ENCODE measurements at places on chromosomes 12 and 14.

- DNase-seq, result no peak
Observed at GRCh38 chr12:19910681-19911080, 457.7 kb upstream of the PDE3A start.

- DNase-seq, result no peak
Observed at GRCh38 chr12:97005174-97005573, 98.1 kb downstream of the NEDD1 start.

- no peak for DNase-seq
Observed at GRCh38 chr14:72666610-72667009, 227.3 kb downstream of the DPF3 start.

- no peak for DNase-seq
Observed at GRCh38 chr14:61462566-61463193, 141.3 kb downstream of the PRKCH start.

DNA sequence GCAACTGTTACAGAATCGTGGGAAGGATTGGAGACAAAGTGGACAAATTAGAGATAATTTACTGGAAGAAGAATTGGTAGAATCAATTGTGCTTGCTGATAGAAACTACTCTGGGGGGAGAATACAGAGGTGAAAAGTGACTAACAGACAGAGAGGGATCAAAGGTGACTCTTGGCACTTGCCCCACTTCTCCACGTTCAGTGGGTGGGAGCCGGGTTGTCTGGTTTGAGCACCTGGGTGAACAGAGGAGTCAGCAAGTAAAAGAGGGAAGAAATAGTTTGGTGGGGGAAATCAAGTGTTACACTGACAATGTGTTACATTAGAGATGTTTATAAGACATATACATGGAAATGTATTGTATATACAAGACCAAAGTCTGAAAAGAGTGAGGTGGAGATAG is 69.1 kb downstream of the PPP2R5E start:
- DNase-seq, result no peak

- no peak for DNase-seq
Observed at GRCh38 chr12:52300796-52301691, 9.7 kb upstream of the KRT81 start.

- no peak for DNase-seq
Observed at GRCh38 chr12:80580254-80580653, 127.2 kb upstream of the MYF6 start.

GRCh38 chr12:45762185-45763110 is 32.9 kb downstream of the ARID2 start:
- no peak for DNase-seq

GRCh38 chr12:82793751-82794281 is 107.1 kb downstream of the TMTC2 start:
- no peak for DNase-seq

- no peak for DNase-seq
Observed at GRCh38 chr12:33634544-33634943, 194.9 kb upstream of the SYT10 start.

GRCh38 chr12:3913278-3913677 is 40.1 kb upstream of the PARP11 start:
- no peak for DNase-seq

DNA sequence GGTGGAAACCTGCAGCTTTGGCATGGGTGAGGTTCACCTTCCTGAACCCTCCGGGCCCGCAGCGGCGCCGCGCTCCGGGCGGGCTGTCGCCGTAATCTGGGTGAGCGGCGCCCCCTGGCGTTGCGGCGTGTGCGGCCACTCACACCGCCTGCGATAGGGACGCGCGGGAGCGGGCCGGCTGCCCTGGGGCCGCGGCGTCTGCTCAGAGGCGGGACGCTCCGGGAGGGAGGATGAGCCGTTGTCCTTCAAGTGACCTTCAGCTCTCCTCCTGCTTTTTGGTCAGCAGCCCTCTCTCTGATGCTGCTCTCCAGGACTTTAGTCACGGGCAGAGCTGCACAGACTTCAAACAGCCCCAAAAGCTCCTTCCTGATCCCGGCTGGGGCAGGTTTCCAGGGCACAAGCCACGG is 211.7 kb upstream of the FKBP4 start:
- peak; percentile 13 for DNase-seq

- no peak for DNase-seq
Observed at GRCh38 chr12:95882873-95883272, 24.1 kb downstream of the SNRPF start.

- DNase-seq, result no peak
Observed at GRCh38 chr14:73759183-73759713, 45.1 kb upstream of the PNMA1 start.

GRCh38 chr14:103067231-103067954 is 10.0 kb upstream of the CDC42BPB start:
- no peak for DNase-seq

DNA sequence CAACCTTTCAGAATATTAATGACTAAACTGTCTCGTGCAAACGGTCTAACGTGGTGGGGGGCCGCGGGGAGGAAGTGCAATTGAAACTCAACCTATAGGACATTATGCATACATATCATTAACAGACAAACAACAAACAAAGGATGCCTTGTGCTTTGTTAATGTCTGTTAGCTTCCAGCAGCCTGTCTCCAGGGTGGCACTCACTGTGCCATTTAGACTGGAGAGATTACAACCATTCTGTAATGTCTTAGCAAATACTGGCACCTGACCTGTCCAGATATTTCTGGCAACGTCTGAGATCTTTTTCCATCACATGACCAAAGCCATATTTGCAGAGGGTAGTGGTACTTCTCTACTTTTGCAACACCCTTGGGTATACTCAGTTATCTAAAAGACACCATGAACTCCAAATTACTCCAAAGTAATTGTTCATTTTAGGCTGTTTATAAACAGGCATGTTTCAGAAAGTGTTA is 11.6 kb downstream of the BHLHE41 start:
- no peak for DNase-seq

GRCh38 chr12:23001487-23001886 is 376.5 kb downstream of the ETNK1 start:
- no peak for DNase-seq

DNA sequence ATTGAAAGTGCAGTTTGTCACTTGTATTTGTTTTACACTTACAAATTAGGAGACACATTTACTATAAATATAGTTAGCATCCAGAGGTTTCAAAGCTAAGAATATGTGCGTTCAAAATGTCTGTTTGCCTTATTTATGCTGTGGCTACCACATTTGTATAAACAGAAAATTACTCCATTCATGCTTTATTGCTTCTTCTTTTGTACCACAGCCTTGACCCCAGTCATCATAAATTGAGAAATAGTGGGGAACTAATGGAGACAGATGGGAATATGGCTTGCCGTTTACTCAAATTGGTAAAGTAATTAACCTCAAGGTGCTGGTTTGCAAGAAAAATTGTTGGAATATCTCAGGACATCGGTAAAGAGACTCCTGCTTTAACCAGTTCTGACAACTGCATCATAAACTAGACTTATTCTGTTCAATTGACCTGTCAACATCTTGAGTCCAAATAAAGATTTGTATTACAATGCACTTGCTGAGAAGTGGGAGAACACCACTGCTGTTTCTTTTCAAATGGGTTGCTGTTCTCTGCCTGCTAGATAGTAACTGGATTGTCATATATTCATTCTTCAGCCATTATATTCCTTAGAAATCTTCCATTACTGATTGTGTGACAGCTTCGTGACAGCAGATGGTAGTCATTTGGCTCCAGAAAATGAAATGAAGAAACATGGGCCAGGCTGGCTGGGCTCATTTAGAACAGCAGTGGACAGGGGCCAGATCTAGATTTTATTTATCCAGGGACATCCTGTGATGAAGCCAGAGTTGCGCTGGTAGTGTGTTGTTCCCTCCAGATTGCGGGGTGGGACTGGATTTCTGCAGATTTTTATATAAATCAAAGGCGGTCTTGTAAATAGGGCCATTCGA is 354.4 kb downstream of the EGLN3 start:
- no peak for DNase-seq

GRCh38 chr14:33950320-33951182 is at the start of gene EGLN3:
Gene EGLN3 (minus strand): TSS chr14:33951074. CDS start chr14:33950752, 322 bp downstream.
- DNase-seq, result peak; percentile 36

DNA sequence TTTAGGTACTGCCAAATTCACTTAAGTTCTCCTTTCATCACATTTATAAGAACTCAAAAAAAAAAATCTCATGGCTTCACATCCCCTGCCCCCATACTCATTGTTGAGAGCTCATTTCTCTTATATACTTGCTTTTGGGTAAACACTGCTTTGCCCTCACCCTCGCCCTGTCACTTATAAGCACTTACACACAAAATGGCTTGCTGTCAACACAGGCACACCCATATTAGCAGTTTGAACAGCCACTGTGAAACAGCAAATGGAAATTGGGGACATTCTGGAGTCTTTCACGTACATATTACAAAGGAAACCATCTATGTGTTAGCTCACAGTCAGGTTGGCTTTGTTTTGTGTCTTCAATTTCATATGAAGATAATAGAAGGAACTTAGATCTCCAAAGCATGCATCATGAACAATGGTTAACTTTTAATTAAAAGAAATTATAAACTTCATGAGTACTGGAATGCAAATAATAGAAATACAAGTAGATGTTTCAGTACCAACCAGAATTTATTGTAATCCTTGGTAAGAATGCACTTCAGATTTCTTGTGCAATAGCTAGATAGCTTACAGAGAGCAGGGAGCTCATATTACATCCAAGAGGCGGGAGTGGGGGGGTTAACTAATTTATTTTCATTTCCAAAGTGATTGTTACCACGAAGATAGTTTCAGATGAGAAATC is 272.2 kb downstream of the ALG10B start:
- no peak for DNase-seq

DNA sequence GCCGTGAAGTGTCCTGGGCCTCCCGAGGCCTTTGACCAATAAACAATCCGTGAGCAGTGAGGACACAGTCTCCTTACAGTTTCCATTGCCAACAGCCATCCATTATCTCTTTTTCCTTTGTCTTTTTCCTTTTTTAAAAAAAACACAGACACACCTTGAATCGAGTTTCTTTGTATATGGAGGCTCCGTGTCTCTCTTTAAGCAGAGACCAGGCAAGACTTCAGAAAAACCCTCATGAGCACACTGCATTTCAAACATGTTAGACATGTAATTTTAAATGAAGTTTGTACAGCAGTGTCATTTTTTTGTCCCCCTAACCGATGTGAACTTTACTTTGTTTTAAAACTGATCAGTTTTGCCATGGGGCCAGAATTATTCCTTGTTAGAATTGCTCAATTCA is 111.1 kb downstream of the SPTSSA start:
- DNase-seq, result no peak

DNA sequence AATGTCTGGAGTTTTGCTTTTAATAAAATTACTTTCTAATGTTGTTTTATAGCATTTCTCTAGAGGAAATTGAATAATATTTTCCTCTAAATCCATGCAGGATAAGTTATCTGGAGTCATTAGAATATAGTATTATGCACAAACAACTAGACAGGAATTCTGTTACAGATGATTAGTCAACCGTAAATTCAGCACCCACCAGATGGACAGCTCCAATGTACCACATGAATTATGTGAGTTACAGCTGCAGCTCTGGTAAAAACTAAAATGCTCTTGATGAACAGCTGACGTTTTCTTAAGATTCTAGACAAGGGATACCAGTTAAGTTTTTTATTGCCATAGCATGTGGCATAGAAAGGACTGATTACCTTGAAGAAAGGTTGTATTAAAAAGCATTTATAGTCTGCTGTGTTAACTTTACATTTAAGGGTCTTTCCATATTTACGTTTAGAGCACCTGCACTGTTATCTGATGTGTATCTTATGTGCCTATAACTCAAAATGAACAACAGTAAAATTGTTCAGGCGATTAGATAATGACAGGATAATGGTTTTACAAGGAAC is 321.4 kb upstream of the LRFN5 start:
- DNase-seq, result no peak

DNA sequence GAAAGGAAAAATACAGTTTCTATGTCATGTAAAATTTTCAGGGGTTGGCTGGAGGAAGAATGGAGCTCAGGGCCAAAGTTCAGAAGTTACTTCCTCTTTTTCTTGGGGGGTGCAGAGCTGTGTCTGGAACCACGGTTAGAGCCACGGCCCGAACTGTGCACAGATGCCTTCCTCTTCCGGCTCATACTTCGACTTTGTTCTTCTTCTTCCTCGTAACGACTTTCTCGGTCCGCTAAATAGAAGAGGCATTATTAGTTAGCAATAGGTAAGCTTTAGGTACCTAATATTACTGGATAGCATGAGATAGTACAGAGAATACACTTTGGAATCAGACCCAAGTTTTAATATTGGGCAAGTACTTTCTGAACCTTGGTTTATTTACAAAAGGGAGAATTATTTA is 31.2 kb downstream of the SUPT16H start:
- DNase-seq, result no peak

GRCh38 chr12:53677800-53678148 is 1.9 kb upstream of the ATP5MC2 start:
- no peak for DNase-seq

- no peak for DNase-seq
Observed at GRCh38 chr12:110856542-110856941, 9.8 kb downstream of the CCDC63 start.

DNA sequence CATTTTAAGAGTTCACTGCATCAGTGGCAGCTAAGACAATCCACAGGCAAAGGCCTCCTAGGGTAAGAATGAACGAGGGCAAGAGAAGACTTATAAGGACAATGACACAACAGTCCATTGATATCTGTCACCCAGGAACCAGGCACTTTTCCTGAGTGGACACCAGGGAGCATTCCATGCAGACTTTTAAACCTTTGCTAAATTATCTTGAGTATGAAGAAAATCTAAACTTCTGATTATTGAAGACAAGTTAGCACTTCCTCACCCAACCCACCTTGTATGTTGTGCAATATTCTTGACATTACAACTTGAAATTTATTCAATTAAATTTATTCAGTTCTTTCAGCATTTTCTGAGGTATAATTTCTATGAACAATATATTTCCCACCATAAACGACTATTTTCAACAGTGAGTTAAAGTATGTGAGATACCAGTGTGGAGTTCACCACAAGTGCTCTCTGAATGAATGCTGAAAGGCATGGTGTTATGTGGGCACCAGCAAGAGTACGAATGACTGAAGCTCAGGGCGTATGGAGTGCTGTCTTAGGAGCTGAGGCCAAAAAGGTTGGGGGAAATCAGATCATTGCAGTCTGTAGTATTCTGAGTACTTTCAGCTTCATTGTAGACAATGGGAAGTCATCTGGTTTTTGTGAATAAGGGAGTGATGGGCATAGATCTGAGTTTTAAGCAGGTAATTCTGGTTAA is 124.3 kb upstream of the LMNTD1 start:
- no peak for DNase-seq

DNA sequence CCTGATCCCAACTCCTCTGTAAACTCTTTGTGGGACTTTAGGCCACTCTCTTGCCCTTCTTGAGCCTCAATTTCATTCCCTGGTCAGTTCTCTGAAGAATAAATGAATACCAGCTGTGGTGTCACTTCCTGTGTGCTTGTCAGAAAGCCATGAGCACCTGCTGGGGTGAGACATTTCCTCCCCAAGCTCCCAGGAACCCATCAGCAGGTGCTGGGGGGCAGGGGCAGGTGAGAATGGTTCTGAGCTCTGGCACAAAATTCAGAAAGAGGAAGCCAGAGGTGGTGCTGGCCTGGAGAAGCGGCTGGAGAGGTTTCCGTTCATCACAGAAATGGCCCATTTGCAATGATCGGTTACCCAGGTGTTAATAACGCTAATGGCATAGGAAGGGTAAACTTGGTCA is 14.9 kb downstream of the LHX5 start:
- DNase-seq, result no peak

GRCh38 chr12:51345681-51346080 is 798 bp downstream of the CELA1 start:
- DNase-seq, result no peak
